ENCODE measurements at places on chromosomes 2 and 18.

DNA sequence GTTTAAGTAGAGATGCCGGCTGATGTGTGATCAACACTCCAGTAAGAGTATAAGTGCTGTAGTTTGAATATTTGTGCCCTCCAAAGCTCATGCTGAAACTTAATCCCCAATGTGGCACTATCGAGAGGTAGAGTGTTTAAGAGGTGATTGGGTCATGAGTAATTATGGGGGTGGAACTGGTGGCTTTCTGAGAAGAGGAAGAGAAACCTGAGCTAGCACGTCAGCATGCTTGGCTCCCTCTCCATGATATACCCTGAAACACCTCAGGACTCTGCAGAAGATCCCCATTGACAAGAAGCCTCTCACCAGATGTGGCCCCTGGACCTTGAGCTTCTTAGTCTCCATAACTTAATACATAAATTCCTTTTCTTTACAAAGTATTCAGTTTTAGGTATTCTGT, 584.8 kb downstream of the TSN start:
- no peaks in the 10 kb centered on the region for H3K4me1 ChIP-seq
- no peaks in the 10 kb centered on the region for H3K27me3 ChIP-seq
- no peak for DNase-seq
- H3K27ac ChIP-seq = no peak overlapping the region
- H3K4me3 ChIP-seq = no peak overlapping the region
- H3K36me3 ChIP-seq = no peaks in the 10 kb centered on the region

DNA sequence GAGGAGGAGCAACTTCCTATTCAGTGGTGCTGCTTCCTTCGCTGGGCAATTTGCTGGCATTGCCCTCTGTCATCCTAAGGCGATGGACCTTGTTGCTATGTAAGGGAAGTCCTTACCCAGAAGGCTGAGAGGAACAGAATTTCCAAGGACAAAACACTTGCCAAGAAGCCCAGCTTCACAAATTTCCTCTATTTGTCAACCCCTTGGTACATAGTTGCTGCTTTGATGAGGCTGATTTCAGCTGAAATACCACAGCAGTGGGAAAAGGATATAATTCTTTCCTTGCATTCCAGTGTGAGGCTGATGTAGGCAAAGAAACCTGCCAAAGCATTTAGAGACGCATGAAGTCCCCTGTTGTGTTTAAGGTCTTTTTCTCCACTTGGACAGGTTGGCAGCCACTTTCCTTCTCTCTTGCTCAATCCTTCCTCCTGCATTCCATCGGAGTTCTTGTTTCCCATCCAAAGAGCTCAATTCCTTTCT, 16.4 kb upstream of the ST3GAL5 start:
- peaks cover 4% of the 10 kb centered on the region for H3K4me1 ChIP-seq
- no peak for DNase-seq
- H3K27ac ChIP-seq = no peak overlapping the region

- H3K4me1 ChIP-seq = no peaks in the 10 kb centered on the region
- no peaks in the 10 kb centered on the region for H3K27me3 ChIP-seq
- H3K4me3 ChIP-seq = no peak overlapping the region
- no peak for DNase-seq
- H3K27ac ChIP-seq = no peak overlapping the region
- no peaks in the 10 kb centered on the region for H3K36me3 ChIP-seq
Measured at GRCh38 chr2:124485659-124486058, 460.6 kb downstream of the CNTNAP5 start.

DNA sequence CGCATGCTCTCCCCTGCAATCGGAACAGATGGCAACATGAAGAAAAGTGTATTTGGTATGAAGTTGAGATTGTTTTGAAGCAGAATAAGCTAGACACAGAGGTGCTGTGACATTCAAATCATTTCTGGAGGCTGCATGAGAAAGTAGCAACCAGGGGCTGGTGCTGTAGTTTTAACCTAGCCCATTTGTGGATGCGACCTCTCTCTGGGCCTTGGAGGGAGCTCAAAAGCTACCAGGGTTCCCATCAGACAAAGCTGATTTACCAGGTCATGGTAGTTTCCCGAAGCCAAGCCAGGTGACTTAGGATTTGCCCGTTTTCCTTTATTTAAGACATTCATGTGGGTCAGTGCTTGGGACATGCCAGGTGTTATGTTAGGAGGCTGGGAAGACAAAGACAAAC, 77.5 kb downstream of the CIB4 start:
- H3K27me3 ChIP-seq = peaks cover 65% of the 10 kb centered on the region
- DNase-seq = no peak
- no peaks in the 10 kb centered on the region for H3K4me1 ChIP-seq

- DNase-seq = no peak
- no peak overlapping the region for H3K4me3 ChIP-seq
- H3K36me3 ChIP-seq = no peaks in the 10 kb centered on the region
- H3K4me1 ChIP-seq = no peaks in the 10 kb centered on the region
- H3K27me3 ChIP-seq = peaks cover 7% of the 10 kb centered on the region
Measured at GRCh38 chr18:49994410-49994809, 181.1 kb upstream of the ACAA2 start.

GRCh38 chr2:163463411-163463810, 272.4 kb downstream of the FIGN start:
- DNase-seq = no peak
- H3K27me3 ChIP-seq = no peaks in the 10 kb centered on the region
- no peaks in the 10 kb centered on the region for H3K4me1 ChIP-seq
- no peak overlapping the region for H3K4me3 ChIP-seq
- H3K27ac ChIP-seq = no peak overlapping the region

DNA sequence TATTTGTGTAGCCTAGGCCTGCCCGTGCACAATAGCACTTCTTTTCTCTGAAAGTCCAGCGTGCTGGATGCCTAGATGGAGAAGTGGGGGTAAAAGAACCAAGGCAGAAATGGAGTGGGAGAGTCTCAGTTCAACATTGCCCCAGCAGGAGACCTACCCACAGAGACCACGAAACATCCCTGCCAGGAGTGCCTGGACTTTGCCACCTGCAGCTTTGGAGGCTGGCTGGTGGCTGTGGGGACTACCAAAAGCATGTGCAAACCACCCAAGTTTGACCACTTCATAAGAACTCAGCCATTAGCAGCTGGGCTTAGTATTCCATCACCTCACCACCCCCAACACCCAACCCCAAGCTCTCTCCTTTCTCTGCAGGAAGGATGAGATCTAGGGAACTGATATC, 416.9 kb upstream of the ID2 start:
- peaks cover 7% of the 10 kb centered on the region for H3K36me3 ChIP-seq
- no peak overlapping the region for H3K4me3 ChIP-seq
- no peak overlapping the region for H3K27ac ChIP-seq
- no peak for DNase-seq

DNA sequence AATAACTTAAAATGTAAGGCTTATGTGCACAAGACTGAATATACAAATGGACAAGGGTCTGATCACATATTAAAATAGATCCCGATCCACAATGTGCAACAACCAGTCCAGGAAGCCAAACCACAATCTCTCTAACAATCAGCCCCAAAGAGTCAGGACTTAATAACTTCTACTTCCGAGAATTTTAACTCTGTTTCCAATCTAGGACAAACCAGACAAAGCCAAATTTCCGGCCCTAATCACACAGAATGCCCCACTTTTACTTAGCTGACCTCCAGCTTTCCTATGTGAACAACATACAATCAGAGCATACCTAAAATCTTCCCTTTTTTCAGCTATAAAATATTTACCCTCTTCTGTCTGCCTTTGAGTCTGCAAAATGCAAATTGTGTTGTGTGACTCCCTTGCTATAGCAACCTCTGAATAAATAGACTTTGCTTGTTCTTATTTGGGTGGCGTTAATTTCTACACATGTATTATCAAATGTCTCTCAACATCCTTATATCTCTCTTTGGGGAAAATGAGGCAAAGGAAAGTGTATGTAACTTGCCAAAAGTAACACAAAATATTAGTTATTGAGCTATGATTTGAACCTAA, 381.9 kb upstream of the MC4R start:
- no peak overlapping the region for H3K4me3 ChIP-seq
- no peaks in the 10 kb centered on the region for H3K36me3 ChIP-seq
- no peak for DNase-seq
- H3K27ac ChIP-seq = no peak overlapping the region

GRCh38 chr2:167404627-167405284, 516.5 kb downstream of the XIRP2 start:
- H3K36me3 ChIP-seq = no peaks in the 10 kb centered on the region
- no peaks in the 10 kb centered on the region for H3K27me3 ChIP-seq
- no peak overlapping the region for H3K4me3 ChIP-seq

DNA sequence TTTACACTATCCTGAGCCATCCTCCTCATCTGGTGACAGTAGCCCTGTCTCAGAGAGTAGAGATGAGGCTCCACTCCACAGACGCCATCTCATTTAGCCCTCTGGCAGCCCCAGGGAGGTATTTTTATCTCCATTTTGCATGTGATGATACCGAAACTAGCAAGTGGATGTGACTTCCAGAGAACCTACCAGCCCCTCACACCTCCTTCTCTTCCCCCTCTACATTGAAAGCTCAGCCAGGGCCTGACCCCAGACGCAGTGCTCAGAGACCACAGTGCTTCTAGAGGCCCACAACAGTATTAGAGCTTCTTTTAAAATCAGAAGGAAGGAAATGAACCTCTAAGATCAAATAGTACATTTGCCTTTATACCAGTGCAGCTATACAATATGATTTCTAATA, 8.3 kb downstream of the GYPC start:
- no peaks in the 10 kb centered on the region for H3K27me3 ChIP-seq
- peaks cover 28% of the 10 kb centered on the region for H3K36me3 ChIP-seq
- peak overlapping the region; percentile 97 for H3K27ac ChIP-seq
- peaks cover 85% of the 10 kb centered on the region for H3K4me1 ChIP-seq

- H3K4me3 ChIP-seq = no peak overlapping the region
- peaks cover 2% of the 10 kb centered on the region for H3K27me3 ChIP-seq
- DNase-seq = no peak
- no peak overlapping the region for H3K27ac ChIP-seq
- peaks cover 4% of the 10 kb centered on the region for H3K4me1 ChIP-seq
- H3K36me3 ChIP-seq = no peaks in the 10 kb centered on the region
Measured at GRCh38 chr2:151193576-151193975, 68.1 kb downstream of the RBM43 start.

- DNase-seq = no peak
- H3K36me3 ChIP-seq = no peaks in the 10 kb centered on the region
- H3K4me1 ChIP-seq = no peaks in the 10 kb centered on the region
- no peak overlapping the region for H3K4me3 ChIP-seq
- no peak overlapping the region for H3K27ac ChIP-seq
- H3K27me3 ChIP-seq = no peaks in the 10 kb centered on the region
Measured at GRCh38 chr2:50591642-50592041, 440.3 kb downstream of the NRXN1 start.

GRCh38 chr2:204177977-204178522, 241.5 kb downstream of the ICOS start:
- peak; percentile 51 for DNase-seq
- H3K36me3 ChIP-seq = no peaks in the 10 kb centered on the region
- peaks cover 17% of the 10 kb centered on the region for H3K27me3 ChIP-seq
- H3K4me1 ChIP-seq = no peaks in the 10 kb centered on the region

GRCh38 chr18:61883547-61883946, 9.3 kb downstream of the RNF152 start:
- H3K27me3 ChIP-seq = peaks cover 11% of the 10 kb centered on the region
- H3K27ac ChIP-seq = no peak overlapping the region
- no peaks in the 10 kb centered on the region for H3K36me3 ChIP-seq
- DNase-seq = no peak
- H3K4me1 ChIP-seq = no peaks in the 10 kb centered on the region

DNA sequence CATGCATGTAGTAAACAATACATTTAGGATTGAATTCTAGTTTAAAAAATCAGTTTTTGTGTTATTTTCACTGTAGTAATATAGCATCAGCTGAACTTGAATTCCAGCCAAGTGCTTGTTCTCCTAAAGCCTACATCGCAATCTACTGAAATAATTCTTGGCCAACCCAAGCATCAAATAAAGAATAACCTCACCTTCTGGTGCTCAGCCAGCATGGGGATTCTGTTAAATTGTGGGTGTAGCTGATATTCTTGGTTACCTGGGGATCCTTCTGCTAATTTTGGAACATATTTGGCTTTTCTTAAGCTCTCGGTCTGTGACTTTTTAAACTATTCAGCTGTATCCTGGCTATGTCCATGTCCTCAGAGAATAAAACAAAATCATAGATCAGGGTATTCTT, 248.8 kb downstream of the NRXN1 start:
- no peak overlapping the region for H3K4me3 ChIP-seq
- no peaks in the 10 kb centered on the region for H3K36me3 ChIP-seq
- H3K27me3 ChIP-seq = no peaks in the 10 kb centered on the region
- DNase-seq = no peak

DNA sequence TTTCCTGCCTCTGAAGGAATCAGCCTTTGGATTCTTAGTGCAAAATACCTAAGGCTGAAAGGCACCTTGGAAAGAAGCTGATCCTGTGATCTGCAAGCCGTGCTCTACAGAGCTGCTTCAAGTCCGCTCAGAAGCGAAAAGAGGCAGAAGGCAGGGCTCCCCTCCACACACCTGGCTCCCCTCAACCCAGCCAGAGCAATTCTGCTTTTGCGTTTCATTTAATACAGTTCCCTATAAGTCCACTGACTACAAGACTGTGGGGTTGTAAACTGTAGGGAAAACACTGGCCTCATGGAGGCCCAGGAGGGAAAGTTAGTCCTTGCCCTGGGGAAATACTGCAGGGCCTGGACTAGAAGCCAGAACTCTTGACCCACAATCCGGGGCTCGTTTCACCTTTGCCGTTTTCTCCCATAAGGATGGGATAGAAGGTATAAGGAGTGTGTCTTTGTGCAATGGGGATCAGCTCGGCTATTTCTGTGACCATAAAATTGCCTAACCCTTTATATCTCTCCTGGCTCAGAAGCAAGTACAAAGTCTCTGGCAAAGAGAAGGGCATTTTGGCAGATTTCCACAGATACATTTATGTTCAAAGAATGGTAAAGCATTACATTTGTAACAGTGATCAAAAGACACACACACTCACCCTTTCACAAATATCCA, 95.8 kb upstream of the TEX51 start:
- H3K36me3 ChIP-seq = no peaks in the 10 kb centered on the region
- no peak for DNase-seq
- peaks cover 2% of the 10 kb centered on the region for H3K27me3 ChIP-seq
- no peak overlapping the region for H3K4me3 ChIP-seq

DNA sequence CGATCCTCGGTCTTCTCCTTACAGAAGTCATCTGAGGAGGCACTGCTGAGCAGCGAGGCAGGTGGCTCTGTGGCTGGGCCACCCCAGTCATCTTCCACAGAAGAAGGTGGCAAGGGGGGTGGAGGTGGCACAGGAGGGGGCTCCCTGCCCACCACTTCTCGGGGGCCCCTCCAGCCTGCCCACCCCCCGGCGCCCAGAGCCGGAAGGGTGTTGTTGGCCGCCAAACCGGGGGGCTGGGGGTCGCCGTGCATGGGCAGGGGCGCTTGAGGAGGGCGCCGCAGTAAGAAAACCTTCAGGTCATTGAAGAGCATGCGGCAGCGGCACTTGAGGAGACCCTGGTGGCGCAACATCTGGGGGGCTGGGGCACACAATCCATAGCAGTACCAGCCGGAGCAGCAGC, 2.5 kb downstream of the MARCHF4 start:
- H3K36me3 ChIP-seq = no peaks in the 10 kb centered on the region
- no peak overlapping the region for H3K4me3 ChIP-seq
- H3K27ac ChIP-seq = peak overlapping the region; percentile 8
- no peaks in the 10 kb centered on the region for H3K4me1 ChIP-seq
- DNase-seq = no peak
- peaks cover 48% of the 10 kb centered on the region for H3K27me3 ChIP-seq

- no peaks in the 10 kb centered on the region for H3K36me3 ChIP-seq
- no peak overlapping the region for H3K4me3 ChIP-seq
- H3K27me3 ChIP-seq = no peaks in the 10 kb centered on the region
- H3K4me1 ChIP-seq = no peaks in the 10 kb centered on the region
Measured at GRCh38 chr2:163709270-163709669, 26.5 kb downstream of the FIGN start.

- H3K27me3 ChIP-seq = peaks cover 4% of the 10 kb centered on the region
- no peak overlapping the region for H3K4me3 ChIP-seq
- no peak for DNase-seq
- H3K27ac ChIP-seq = no peak overlapping the region
- H3K4me1 ChIP-seq = no peaks in the 10 kb centered on the region
Measured at GRCh38 chr2:152820048-152820447, 101.6 kb downstream of the ARL6IP6 start.
